ENCODE measurements at places on chromosomes 5 and 9.

DNA sequence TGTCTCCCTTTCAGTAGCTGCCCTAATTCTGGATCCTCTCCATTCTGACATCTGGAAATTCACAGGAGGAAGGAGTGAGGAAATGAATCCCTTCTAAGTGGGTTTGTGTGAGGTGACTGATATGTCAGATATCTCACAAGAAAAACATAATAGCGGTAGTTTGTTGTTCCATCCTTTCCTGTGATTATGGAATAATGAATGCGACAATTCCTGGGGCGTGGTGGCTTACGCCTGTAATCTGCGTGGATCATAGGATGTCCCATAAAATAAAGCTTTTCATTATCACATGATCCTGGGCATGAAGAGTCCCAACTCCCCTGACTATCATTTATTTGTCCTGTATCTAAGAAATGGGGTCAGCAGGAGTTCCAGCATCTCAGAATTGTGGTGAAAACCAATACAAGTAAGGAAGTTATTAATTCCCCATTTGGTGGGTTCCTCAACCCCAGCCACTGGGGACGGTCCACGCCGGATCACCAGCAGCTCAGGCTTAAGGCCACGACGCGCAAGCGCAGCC, 375 bp upstream of the C5orf24 start:
- DNase-seq = no peak

DNA sequence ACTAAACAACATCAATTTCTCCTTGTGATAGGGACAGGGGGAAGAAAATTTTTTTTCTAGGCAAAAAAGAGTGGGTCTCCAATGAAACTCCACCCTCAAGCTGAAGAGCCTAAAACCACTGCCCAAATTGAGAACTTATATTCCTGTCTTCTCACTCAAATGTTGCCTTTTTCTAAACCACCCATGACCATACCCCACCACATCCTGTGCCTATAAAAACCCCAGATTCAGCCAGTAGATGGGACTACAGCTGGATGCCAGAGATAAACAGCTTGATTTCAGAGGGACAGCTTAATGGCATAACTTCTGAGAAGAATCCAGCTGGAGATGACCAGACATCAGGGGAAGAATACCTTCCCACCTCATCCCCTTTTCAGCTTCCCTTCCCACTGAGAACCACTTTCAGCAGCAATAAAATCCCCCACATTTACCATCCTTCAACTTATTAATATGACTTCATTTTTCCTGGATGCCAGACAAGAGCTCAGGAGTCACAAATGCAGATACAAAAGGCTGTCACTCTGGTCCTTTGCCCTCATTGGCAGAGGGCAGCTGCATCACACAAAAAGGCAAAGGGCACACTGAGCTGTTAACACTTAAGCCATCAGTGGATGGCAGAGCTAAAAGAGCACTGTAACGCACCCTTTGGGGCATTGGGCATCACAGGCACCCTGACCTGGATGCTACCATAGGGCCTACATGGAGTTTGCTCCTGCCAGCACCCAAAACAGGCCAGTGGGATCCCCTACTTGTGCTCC, 972.5 kb upstream of the CTNND2 start:
- DNase-seq = no peak

DNA sequence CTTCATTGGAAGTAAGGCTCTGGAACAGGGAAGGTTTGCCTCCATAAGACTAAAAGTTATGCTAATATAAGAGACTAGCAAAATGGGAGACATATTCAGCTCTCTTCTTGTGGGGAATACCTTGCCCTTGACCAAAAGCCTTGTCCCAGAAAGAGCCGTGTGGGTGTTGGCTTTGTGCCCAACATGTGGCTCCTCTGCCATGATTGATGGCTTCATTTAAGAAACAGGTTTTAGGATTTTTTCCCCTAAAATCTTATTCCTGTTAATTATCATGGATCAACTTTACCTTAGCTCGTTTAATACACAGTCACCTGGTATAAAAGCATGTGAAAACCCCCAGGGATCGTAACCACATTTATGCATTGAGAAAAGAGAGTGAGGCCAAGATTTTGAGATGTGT, 38.9 kb downstream of the DOCK8 start:
- no peak for DNase-seq

- no peak for DNase-seq
Observed at GRCh38 chr5:111144352-111144930, 52.3 kb downstream of the WDR36 start.

DNA sequence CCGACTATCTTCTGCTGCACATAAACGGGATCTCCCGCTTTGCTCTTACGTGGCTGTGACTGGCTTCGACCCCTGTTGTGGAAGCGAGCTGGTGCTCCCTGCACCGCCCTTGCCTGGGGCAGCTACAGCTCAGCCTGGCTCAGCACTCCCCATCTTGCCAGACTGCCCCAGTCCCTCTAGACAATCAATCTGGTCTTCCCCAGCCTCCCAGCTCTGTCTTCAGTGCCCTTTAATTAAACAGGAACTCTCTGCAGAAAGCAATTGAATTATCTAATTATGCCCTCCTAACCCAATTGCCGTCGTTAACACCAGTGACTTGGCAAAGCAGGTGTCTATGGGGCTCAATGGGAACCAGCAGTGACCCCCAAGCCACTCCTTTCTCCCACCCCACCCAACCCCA, 18.9 kb upstream of the NTNG2 start:
- DNase-seq = no peak

DNA sequence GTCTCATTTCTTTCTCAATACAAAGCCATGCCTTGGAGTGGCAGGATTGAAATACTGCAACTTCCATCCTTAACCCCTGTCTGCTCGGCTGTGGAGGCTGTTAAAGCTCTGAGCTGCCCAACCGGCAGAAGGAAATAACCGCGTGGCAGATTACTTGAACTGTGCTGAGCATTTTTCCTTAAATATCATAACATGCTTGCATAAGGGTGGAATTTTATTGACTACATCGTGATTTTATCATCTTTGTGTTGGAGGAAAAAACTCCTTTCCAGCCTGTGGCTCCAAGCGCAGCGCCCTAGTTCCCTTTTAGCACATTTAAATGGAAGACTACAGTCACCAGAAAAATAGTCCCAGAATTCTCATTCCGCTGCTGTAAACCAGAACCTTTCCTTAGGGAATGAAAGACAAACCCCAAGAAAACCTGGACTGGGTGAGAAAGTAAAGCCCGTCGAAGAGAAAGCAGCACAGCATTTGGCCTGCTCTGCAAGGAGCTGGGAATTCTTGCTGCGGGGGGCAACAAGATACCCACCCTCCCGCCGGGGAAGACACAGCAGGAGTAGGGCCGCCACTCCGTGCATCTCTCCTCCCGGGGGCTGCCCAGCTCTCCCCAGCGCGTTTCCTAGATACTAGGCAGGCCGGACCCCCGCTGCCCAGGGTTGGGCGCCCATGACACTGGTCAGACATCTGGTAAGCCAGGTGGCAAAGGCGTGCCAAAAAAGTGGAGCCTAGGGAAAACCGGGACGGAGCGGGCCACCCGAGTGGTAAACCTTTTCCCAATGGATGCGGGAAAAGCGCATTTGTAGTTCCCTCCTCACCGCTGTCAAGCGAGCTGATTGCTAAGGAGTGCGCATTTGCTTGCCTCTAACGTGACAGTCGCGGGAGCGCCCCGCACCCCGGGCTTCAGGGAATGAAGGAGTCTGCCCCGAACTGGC, 1.3 kb downstream of the SHC3 start:
- DNase-seq = no peak

- DNase-seq = no peak
Observed at GRCh38 chr9:109639674-109640579, 140.1 kb upstream of the PALM2AKAP2 start.

DNA sequence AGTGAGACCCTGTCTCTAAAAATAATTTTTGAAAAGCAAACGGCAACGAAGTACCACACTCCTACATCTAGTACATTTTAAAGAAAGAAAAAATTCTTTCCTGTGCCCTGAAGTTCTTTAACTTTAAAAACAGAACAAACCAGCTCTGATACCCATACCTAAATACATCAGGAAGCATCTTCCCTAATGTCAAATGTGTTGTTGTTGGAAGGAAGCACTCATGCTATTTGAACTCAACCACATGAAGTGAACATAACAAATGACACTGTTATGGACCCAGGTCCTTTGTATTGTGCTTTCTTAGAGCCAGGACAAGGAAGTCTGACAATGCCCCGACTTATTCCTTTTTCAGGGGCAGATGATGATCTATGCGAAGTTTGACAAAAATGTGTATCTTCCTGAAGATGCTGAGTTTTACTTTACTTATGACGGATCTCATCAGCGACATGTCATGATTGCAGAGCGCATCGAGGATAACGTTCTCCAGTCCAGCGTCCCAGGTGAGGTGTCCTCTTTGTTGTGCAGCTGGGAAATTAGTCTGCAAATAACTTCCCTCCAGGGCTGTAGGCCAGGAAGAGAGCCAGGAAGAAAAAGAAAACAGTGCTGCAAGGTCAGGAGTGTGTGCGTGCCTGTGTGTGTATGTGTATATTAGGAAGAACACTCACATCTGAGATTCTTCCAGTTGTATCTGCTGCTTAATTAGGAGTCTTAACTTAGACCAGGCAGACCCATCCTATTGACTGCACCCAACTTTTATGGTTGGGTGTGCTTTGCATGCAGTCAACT, 123.7 kb downstream of the ARHGEF28 start:
- no peak for DNase-seq

DNA sequence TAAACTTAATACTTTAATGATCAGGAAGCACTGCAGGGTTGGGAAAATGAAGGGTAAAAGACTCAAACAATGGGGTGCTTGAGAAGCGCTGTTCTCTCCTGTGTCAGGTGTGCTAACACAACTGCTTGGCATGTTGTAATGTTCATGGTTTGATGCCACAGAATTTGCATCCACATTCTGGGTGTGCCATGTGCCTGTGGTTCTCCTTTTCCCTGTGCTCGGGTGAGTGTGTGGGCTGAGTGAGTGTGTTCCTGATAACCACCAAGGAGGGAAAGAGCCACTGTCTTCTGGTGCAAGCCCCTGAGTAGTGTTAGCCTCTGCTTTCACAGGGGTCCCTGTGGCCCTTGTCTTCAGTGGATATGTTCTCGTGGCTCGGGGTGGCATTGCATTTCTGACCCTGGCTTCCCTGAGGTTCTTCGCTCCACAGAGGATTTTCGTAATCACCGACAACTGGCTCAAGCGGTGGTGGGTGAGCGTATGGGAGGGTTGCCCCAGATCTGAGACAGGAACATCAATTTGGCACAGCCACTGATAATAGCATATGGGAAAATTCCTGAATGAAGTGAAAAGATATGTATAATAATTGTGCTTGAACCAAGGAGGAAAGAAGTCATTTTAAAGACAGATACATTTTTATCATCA, 102.0 kb downstream of the MVB12B start:
- peak; percentile 81 for DNase-seq

GRCh38 chr5:170885809-170886208, 24.0 kb downstream of the RANBP17 start:
- DNase-seq = no peak

DNA sequence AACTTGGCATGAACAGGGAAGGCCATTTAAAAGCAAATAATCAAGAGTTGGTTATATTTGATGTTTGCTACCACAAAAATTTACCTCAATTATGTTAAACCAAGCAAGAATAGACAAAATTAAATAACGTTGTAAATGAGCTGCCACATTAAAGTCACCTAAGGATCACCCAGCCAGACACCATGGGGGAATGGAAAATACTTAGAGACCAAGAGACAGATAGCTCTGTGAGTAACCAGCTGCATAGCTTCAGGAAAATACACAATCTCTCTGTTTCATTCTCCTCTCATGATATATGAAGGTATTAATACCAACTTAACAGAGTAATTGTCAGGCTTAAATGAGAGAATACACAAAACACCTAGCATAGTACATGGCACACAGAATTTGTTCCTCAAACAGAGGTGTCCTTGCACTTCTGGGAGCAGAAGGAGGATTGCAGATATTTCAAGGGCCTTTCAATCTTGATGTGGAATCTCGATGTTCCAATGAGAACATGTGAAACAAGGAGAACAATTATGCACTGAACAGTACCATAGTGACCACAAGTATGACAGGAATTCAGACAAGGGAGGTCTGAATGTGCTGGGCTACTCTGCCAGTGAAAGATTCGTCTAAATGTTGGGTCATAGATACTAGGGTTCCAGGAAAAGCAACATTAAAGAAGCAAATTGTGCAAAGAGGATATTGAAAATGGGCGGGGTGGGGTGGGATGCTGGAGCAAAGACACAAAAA, 18.6 kb downstream of the JAKMIP2 start:
- DNase-seq = no peak

- DNase-seq = no peak
Observed at GRCh38 chr5:79707535-79707934, 17.9 kb downstream of the CMYA5 start.

- DNase-seq = no peak
Observed at GRCh38 chr5:3225201-3225960, 370.3 kb upstream of the IRX1 start.

- DNase-seq = no peak
Observed at GRCh38 chr5:160287378-160288051, 24.8 kb downstream of the CCNJL start.

- DNase-seq = no peak
Observed at GRCh38 chr5:159257629-159258283, 5.3 kb upstream of the UBLCP1 start.

DNA sequence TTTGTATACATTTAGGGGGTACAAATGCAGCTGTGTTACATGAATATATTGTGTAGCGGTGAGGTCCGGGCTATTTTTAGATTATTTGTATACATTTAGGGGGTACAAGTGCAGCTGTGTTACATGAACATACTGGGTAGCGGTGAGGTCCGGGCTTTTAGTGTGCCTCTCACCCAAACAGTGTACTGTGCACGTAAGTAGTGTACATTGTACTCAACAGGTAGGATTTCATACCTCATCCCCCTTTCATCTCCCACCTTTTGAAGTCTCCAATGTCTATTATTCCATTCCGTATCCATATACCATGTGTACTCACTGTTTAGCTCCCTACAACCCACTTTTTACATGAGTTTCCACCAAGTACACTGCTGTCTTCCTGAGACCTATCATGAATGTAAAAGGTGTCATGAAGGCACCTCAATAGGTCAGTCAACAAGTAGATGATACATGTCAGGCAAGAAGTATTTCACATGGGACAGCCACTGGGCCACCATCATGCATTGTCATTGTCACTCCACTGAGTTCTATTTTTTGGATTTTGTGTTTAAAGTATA, 27.7 kb downstream of the SKP1 start:
- DNase-seq = no peak

GRCh38 chr5:10268100-10268499, 18.0 kb downstream of the CCT5 start:
- no peak for DNase-seq

Measured in inflammatory macrophage (primary cell).